ENCODE measurements at places on chromosomes 11 and 22.
A peak's percentile ranks its signal among the peaks of the same experiment; 100 is the strongest.

- DNase-seq, result no peak
Measured at GRCh38 chr11:10108915-10109680, 184.9 kb downstream of the SBF2 start.

- DNase-seq, result no peak
Measured at GRCh38 chr11:117380676-117381075, 53.0 kb downstream of the CEP164 start.

- DNase-seq, result no peak
Measured at GRCh38 chr11:45252134-45252856, 33.8 kb downstream of the SYT13 start.

GRCh38 chr22:46107753-46108563 is 42.4 kb upstream of the PPARA start:
- DNase-seq, result no peak

DNA sequence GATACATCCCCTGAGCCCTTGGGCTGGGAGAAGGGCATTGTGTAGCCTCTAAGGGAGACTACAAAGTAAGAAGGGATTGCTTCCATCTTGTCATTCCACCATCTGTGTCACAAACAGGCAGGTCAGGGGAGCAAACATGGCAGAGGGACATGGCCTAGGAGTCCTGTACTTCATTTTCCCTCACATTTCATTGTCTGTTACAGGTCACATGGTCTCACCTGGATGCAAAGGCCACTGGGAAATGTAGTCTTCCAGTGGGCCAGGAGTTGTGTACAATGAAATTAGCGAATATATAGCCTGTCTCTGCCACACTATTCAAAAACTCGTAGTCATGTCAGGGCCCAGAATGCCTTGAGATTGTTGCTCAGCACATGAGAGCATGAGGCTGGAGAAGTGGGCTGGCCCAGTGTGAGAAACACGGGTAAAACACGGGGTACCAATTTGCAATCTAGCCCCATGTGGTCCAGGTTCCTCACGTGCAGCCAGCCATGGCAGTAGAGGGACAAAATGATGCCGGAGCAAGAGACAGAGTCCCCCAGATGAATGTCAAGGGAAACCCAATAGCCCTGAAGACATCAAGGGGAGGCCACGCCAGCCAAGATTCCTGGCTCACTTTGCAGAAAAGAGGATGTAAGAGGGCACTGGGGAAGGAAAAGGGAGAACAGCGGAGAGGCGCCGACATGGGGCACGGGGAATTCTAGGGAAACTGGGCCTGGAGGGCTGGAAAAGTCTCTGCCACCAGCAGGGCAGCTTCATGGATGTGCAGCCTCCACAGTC is 47.7 kb upstream of the EMID1 start:
- DNase-seq, result no peak

DNA sequence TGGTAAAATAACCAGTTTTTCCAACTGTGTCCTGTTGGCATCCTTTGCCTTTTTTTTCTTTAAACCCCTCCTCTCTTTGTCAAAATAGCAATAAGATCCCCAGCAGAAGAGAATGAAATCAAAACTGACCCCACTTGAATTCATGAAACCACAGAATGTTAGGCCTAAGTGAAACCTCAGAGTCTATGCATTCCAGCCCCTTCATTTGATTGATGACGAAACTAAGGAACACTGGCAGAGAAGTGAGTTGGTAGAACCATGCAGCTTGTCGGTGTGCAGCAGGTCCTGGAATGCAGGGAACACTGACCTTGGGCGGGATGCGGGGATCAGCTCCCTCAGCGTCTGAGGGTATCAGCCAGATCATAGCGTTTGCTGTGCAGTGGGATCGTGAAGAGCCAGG is 57.5 kb downstream of the GRK3 start:
- no peak for DNase-seq

GRCh38 chr11:58641803-58642581 is 19.5 kb downstream of the CNTF start:
- DNase-seq, result no peak

DNA sequence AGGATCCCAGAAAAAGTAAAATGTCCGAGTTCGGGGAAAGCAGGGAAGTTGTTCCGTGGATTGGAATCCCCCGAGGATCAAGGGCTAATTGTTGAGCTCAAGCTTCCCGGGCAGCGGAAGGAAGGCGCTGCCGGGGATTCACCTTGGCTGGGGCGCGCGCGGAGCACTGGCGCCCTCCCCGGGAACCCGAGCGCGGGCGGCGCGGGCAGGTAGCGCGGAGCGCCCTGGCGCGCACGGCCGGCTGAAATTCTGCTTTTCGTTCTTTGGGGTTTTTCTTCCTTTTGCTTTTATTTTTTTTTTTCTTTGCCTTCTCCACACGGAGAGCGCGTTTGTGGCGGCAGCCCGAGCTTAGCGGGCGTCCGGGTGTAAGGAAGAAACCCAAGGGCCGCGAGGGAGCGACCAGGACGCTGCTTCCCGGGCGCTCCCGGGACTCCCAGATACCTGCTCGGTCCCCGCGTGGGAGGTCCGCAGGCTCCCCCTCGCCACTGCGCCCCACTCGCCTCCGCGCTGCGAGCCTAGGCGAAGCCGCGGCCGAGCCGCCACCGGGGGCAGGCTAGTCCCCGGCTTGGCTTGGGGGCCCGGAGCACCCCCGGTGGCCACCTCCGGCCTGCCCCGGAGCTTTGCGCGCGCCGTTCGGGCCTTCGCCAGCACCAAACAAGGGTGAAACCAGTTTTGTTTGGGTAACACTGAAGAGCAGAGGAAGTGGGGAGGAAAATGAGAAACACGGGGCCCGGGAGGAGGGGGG is 4.8 kb upstream of the IGF2 start:
- DNase-seq, result no peak

DNA sequence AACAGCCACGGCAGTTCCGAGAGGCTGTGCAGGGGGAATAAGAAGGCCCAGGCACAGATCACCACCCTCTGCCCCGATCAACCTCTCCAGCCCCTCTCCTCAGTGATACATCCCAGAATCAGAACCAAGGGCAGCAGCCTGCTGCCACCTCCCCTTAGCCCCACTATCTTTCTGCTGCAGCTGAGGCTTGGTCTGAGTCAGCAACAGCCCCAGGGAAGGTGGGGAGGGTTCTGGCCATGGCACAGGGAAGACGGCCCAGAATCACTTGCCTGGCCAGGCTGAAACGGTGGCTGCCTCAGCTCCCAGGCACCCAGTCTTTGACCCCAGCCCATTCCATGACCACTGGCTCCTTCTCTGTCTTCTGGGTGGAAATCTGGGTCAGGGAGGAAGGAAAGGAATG is 2.3 kb downstream of the CHID1 start:
- DNase-seq, result no peak

- no peak for DNase-seq
Measured at GRCh38 chr22:29738118-29738815, 18.5 kb downstream of the CABP7 start.

GRCh38 chr22:22598144-22598543 is 39.1 kb upstream of the PRAME start:
- DNase-seq, result no peak

DNA sequence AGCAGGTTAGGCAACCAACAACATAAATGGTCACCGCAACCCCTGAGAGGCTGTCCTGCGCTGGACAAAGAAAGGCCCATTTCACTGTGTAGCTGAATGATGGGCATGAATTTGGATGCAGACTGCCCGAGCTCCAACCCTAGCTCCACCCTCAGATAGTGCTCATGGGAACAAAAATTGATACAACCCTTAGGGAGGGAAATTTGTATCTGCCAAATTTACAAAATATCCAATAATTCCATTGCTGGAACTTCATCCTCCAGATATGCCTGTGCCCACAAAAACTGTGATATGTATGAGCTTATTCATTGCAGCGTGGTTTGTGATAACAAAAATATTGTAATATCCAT is 2.0 kb downstream of the MS4A8 start:
- no peak for DNase-seq

DNA sequence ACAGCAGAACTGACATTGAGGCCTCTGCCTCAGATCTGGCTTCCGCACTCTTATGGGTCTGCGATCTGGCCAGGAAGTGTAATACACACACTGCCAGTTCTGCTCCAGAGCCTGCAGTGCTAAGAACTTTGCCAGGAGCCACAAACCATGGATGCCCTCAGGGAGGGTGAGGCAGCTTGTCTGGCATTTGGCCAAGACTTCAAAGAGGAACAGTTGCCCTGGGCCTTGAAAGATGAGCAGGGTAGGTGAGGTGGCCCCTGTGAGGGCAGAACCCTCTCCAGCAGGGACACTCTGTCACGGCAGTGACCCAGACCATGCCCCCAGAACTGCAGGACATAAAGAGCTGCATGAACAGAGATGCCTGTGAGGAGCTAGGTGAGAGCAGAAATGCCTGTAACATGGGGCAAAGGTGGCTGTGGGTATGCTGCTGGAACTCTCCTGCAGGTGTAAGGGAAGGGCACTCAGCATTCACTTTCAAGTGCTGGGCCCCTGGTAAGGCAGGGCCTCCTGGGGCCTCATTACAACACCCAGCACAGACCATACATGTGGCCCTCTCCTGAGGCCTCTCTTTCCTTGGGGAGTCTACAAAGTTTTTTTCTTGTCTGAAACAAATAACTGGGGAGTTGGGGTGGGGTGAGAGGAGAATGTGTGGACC is 47.3 kb downstream of the NEU3 start:
- DNase-seq, result no peak

DNA sequence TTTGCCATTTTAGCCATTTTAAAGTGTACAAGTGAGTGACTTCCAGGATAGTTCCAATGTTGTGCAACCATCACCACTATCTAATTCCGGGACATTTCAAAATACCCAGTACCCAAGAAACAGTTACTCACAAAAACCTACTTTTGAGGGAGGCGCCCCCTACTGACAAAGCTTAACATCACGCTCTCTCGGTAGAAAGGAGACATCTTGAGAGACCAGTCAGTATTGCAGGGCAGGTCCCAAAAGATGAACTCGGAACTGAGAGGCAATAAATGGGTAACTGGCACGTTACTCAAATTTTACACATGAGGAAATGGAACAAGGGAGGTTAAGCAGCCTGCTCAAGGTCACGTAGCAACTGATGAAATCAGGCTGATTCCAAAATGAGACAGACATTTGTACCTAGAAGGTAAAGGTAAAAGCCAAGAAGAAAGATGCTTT is 50.0 kb upstream of the POU2AF1 start:
- DNase-seq, result peak; percentile 61

DNA sequence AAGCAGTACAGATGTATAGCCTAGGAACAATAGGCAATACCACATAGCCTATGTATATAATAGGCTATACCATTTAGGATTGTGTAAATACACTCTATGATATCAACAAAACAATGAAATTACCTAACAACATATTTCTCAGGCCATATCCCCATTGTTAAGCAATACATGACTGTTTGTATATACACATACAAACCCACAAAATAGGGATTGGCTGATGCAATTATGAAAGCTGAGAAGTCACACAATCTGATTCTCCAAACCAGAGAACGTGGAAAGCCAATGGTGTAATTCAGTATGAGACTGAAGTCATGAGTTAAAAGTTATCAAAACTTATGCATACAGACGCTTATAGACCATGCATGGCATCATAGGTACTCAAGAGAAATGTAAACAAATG is 700.1 kb upstream of the RAG2 start:
- DNase-seq, result no peak

DNA sequence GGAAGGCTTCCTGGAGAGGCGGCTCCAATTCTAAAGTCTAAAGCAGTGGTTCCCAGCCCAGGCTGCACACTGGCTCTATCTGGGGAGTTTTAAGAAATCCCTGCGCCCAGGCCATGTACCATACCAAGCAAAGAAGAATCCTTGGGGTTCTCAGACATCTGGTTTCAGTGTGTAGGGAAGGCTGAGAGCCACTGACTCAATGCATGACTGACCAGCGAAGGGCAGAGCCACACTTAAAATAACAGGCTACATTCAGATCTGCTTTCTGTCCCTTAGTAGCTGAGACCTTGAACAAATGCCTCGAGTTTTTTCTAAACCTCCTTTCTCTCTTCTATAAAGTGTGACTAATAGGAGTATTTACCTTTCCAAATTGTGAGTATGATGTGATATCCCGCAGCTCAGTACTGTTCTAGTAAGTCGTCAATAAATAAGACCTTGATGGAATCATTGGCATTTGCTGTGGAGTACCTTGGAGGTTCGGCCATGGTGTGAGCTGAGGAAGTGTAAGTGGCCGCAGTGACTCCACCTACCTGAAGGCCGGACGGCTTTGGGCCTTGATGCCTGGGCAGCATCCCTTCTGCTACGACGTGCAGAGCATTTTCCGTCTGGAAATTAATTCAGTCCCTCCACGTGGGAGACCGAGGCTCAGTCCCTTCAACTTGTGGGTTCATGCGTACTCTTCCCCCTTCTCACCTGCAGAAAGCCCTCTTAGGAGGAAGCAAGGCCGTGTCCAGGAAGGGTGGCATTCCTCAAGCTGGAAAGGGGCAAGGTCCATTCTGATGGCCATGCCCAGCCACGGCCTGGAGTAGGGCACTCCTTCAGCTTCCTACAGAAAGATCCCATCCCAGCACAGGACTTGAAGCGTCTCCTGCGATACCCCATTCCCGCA is 25.1 kb downstream of the GLB1L2 start:
- no peak for DNase-seq

GRCh38 chr11:26891501-26891900 is 102.4 kb upstream of the FIBIN start:
- DNase-seq, result no peak

GRCh38 chr11:62850911-62851806 is 11.8 kb upstream of the WDR74 start:
- no peak for DNase-seq

DNA sequence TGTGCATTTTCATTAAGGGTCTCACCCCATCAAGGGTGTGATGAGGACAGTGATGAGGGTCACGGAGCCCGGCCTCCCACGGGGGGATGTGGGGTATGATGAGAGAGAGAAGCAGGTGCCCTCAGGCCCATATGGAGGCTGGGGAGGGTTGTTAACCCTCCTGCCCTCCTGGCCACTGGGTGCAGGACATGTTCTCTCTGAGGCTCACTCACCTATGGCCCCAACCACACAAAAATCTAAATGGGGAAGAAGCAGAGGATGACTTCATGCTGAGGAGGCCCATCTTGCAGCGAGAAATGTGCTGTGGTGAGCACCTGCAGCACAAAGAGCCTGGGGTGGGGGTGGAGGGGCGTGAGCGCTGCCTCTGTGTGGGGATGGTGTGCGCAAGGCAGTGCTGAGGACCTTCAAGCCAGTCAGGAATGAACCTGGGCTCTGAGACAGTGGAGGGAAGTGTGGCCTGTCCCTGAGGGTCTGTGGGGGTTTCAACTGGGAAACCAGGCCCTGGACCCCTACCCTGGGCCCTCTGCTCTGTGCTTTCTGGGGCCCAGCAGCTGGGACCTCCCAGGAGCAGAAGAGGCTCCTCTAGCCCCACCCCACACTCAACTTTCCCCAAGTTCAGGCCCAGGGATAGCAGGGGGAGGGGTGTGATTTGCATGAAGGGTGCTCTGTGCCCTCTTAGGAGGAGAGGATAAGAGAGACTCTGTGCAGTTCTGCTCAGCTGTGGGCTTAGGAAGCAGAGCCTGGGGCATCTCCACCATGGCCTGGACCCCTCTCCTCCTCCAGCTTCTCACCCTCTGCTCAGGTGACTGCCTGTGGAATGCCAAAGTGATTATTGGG is 43.0 kb upstream of the TOP3B start:
- no peak for DNase-seq

- no peak for DNase-seq
Measured at GRCh38 chr11:117145393-117145761, 1.3 kb downstream of the PAFAH1B2 start.

GRCh38 chr11:10413268-10413667 is 41.8 kb upstream of the AMPD3 start:
- DNase-seq, result peak; percentile 2
